Activated CD4-positive, alpha-beta T cell treated with anti-CD3 and anti-CD28 coated beads, Interleukin-2, Interleukin-4, amounts not matched to agents 100 ng/mL and 50 ng/mL, durations not matched to agents 16 hours and 8 hours (primary cell): ENCODE measurements at places on chromosomes 1 and 21.

DNA sequence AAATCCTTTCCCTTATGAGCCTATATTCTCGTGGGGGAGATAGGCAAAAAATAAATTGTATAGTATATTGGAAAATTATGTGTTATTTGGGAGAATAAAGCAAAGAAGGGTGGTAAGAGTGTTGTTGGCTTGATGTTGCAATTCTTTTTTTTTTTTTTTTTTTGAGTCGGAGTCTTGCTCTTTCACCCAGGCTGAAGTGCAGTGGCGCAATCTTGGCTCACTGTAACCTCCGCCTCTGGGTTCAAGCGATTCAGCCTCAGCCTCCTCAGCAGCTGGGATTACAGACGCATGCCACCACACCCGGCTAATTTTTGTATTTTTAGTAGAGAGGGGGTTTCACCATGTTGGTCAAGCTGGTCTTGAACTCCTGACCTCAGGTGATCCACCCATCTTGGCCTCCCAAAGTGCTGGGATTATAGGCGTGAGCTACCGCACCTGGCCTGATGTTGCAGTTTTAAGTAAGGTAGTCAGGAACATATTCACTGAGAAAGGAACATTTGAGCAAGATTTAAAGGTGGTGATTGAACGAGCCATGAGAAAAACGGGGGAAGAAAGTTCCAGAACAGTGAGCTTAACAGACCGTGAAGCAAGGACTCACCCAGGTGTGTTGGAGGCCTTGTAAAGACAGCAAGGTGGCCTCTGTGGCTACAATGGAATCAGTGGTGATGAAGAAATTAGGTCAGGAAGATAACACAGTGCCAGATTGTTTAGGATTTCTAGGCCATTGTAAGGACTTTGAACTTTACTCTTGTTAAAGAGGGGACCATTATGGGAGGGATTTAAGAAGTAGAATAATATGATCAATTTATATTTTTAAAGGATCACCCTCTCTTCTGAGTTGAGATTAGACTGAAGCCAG, 45.8 kb downstream of the RPRD2 start:
- no peak for DNase-seq

DNA sequence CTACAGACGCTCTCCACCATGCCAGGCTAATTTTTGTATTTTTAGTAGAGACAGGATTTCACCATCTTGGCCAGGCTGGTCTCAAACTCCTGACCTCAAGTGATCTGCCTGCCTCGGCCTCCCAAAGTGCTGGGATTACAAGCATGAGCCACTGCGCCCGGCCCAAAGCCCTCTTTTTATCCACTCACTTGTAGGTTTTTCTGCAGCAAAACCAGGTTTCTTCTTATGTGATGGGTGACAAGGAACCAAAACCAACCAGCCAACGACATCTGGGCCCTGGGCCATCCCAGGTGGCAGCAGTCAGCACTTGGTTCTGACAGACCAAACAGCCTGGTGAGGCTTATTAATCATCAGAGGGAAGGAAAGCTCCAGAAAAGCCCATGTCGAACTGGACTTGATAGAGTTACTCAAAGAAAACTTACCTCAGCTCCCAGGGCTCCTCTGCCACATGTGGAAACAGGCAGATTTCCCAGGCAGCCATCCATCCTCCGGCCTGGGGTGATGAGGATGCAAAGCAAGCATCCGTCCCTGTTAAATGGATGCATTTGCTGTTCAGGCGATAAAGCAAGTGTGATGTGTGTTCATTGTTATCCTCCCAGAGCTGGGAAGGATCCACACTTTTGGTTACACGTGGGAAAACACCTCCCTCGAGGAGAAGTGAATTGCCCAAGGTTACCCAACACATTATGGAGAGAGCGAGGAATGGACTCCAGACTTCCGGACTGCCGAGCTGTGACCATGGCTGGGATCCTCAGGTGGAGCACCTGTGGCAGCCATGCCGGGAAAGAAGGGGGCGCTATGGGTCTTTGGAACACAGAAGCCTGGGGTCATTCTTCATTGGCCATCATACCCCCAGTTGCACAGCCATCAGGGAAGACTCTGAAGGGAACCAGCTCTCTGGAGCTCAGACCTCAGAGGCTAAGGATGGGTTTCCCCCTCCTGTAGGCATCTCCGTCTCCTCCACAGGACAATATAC, 118.8 kb downstream of the HUNK start:
- no peak for DNase-seq

DNA sequence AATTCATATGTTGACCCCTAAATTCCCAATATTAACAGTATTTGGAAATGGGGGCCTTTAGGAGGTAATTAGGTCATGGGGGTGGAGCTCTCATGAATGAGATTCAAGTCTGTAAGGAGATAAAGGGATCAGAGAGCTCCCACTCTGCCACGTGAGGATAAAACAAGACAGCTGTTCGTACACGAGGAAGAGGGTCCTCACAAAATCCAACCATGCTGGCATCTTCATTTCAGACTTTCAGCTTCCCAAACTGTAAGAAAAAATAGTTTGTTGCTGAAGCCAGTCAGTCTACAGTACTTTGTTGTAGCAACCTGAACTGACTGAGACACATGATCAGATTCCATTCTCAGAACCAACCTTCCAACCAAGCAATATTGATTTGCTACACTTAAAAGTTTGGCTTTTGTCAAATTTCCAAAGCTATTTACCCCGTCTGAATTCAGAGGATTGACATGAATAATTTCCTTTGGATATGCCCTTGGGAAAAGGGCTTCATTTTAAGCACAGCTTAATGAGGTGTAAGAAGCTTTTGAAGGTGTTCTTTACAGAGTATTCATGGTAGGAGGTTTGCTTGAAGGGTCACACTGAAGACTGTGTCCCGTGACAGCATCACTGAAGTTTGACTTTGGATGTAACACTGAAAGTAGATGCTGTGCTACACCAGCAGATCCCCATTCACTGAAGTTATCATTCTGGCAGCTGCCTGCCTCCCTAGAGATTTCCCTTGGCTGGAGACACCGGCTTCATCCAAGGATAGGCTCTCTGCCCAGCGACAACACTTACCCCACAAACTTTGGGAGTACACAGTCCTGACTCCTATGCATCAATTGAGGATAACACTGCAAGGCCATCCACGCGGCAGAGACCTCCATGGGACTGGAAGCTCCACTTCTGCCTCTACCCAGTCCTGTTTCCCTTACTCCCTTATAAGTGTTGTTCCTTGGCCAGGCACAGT, 4.9 kb upstream of the OMA1 start:
- no peak for DNase-seq

- peak; percentile 7 for DNase-seq
Observed at GRCh38 chr1:11761988-11762406, at the start of gene C1orf167. Gene C1orf167, plus strand, starts transcription at chr1:11762193. Its CDS starts 2,208 bp downstream, at chr1:11764401.

DNA sequence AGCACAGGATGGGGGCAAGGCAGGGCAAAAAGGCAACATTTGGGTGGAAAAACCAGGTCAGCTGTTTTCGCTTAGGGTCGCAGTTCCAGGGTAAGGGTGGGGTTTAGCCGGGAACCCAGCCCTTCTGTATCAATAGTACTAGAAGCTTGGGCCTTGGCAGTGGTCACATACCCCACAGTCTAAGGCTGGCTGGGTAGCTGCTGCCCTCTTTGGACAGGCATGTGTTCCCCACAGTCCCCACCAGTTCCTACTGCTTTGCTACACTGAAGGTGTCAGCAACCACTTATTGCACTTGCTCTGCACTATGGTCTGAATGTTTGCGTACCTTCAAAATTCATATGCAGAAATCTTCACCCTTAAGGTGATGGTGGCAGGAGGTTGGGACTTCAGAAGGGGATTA, 349.8 kb downstream of the LTN1 start:
- no peak for DNase-seq

GRCh38 chr1:19091196-19091953, 118.7 kb downstream of the UBR4 start:
- no peak for DNase-seq

DNA sequence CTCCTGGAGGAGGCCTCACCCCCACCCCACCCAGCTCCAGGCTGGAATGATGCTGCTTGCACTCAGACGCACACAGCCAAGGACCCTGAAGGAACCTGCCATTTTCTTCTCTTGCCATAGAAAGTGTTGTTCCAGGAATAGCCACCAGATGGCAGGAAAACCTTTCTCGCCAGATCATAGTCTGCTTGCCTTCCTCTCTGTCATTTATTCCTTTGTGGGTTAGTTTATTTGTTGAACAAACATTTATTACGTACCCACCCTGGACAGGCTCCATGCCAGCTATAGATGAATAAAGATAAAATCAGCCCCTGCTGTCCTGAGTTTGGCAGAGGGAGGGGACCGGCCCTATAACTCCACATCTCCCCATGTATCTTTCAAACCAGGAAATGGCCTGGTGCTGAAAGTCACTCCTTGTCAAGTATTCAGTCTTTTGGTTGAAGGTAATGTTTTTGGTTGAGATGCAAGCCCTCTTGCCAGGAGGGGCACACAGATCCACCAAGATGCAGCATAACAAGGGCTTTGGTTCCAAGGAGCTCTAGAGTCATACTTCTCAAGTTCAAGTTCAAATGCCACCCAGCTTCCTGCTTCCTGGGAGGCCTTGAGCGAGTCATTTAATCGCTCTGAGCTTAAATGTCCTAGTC, 7.0 kb upstream of the KCNC4 start:
- peak; percentile 82 for DNase-seq

DNA sequence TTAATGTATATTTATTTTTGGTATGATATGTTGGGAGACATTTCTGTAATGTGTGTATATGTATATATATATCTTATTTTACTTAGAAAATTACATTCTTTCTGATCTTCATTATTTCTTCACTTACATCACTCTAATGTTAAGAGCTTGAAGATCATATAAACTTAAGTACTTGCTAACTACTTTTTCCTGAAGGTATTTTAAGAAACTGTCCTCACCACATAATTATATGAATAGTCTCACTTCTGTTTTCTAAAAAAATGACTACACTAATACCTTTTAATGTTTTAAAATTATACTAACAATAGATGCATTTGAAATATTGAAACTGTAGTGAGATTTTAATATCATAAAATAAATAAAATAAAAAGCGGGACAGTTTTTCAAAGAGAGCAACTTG, 377.1 kb downstream of the LRRIQ3 start:
- no peak for DNase-seq
